ENCODE measurements at places on chromosomes 6 and 20.
A peak's percentile ranks its signal among the peaks of the same experiment; 100 is the strongest.

- DNase-seq: no peak
Observed at GRCh38 chr20:51131811-51132210, 108.9 kb upstream of the KCNG1 start.

DNA sequence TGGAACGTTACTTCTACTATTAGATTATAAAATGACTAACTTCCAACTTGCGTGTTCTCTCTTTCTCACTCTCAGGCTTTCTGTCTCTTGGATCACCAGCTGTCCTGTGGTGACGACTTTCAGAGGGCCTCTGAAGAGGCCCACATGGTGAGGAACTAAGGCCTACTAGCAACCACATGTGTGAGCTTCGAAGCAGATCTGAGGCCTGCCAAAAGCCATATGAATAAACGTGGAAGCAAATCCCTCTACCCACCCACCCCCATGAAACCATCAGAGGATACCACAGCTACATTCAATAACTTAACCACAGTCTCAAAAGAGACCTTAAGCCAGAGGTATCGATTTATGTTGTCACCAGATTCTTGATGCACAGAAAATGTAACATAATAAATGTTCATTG, 13.5 kb upstream of the BMP5 start:
- DNase-seq: no peak

DNA sequence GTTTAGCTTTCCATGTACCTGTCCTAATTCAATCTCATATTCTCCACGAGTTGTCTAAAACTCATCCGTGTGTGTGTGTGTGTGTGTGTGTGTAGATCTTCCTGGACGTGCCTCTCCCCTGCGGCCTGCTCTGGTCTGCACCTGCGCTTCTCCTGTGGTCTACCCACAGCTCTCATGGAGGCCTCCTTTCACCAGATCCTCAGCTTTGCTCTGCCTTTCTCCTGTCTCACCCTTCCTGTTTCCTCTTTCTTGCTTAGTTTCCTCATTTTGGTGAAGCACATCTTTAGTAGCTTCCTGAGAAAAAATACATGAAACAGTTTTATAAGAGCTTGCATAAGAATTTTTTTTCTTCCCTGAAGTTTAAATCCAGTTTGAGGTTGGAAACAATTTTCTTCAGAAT, 18.1 kb downstream of the SLX4IP start:
- DNase-seq: peak; percentile 32

- no peak for DNase-seq
Observed at GRCh38 chr20:12023194-12023795, 105.6 kb downstream of the BTBD3 start.

GRCh38 chr6:88899569-88900316, 63.7 kb downstream of the RNGTT start:
- peak; percentile 6 for DNase-seq

GRCh38 chr6:66628917-66629316, 921.9 kb upstream of the EYS start:
- no peak for DNase-seq

DNA sequence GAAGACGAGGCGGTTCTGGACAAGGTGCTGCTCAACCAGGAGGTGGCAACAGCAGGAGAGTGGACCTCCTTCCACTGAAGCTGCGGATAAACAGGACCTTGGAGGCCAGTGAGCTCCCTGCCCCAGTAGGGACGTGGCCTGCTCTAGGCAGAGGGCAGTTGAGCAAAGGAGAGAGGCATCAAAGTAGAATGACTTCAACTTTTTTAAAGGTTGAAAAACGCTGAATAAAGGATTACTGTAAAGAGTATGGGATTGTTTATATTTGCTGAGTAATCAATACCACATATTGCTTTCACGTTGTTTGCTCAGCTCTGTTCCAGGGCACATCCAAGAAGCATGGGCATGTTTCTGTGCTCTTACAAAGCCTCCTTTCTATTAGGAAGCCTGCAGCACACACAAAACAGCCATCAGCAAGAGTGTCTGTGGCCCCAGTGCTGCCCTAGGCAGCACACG, 48.1 kb downstream of the ERMARD start:
- peak; percentile 42 for DNase-seq

DNA sequence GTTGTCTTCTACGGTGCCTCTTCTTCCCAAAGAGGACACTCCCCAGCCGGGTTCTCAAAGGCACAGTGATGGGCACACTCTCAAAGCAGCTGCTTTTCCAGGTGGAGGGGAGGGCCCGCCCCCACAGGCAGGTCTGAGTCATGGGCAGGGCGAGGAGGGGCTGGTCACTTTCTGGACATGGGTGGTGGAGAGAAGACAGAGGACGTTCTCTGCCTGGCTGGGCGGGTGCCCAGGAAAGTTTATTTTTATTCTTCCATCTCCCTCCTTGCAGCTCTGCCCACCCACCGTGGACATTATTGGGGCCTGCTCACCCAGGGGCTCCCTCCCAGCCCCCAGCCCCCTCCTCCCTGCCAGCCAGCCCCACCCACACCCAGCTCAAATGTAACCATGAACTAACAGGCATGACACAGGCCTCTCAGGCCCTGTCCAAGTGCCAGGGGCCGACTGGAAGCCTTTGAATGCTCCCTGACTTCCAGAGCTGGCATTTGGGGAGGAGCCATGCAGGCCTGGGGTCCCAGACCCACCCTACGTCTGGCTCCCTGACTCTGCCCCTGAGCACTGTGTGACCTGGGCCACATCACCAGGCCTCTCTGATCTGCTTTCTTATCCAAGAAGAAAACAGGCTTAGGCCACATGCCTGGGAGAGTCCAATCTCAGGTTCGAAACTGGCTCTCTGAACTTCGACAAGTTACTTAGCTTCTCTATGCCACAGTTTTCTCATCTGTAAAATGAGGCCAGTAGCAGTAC, 8.0 kb downstream of the TGM2 start:
- DNase-seq: no peak

DNA sequence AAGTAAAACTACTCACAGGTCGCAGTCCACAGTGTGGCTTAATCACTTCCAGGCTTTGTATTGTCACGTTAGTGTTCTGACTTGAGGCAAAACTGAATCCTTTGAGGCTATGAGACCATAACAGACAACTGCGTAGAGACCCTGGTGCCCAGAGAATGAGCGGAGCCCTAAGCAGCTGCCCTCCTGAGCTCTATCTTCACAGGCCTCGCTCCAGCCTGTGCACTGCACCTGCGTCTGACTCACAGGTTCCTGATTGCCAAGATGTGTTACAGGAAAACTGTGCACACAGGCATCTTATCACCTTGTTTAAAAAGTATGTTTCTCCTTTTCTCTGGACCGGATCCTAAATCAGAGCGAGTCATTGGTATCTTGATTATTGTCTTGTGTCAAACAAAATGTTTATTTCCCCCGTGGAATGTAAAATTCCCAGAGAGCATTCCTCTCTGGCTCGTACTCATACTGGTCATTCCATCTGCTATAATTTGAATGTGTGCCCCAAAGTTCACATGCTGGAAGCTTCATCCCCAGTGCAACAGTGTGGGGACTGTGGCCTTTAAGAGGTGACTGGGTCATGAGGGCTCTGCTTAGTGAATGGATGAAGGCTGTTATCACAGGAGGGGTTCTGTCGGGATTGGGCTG, 25.7 kb downstream of the PRR18 start:
- DNase-seq: no peak

DNA sequence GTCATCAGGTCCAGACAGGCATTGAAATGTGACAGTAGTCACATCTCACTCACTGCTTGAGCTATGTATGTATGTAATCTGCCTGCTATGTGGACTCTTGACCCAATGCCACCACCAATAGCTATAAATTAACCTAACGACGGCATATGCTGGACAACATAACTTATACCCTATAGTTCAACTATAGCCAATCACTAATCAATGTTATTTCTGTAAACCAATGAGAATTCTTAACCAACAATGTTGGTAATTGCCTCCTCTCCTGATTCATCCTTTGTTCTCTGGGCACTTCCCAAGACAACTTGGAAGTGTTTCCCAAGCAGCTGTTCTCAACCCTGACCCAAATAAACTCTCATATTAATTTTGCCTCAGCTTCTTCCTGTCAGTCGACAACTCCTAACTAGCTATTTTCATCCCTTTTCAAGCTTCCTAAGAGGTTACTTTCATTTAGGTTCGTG, 24.1 kb upstream of the SERPINB1 start:
- DNase-seq: no peak

DNA sequence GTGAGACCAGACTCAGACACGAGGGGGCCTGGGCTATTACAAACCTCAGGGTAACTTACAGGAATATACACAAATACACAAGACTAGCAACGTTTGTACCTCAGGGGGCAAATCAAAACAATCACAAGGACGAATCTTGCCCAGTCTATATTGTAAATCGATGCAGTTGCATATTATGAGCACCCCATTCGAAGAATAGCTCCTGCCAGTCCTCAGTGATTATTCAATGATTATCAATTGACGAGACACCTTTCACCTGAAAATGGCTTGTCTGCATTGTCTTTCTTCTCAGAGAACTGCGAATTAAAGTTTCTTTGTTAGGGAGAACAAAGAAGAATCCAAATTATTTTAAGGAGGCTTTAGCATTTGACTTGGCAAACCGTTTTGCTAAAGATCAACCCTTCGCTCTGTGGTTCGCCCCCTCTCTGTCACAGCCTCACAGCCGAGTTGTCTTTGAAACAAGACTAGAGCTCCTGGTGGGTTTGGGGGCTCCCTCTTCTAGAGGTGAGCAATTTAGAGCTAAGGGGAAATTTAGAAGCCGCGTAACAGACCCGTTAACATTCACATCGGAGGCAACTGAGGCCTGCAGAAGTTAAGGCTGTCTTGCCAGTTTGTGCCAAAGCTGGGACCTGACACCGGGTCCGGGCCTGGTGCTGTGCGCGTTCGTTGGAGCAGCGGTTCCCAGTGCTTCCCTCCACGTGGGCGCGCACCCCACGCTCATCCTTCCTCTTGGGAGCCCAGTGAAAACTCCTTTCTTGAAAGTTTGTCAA, 24.9 kb upstream of the MAP3K7 start:
- DNase-seq: peak; percentile 26

GRCh38 chr6:19879663-19880062, 42.5 kb downstream of the ID4 start:
- DNase-seq: no peak

DNA sequence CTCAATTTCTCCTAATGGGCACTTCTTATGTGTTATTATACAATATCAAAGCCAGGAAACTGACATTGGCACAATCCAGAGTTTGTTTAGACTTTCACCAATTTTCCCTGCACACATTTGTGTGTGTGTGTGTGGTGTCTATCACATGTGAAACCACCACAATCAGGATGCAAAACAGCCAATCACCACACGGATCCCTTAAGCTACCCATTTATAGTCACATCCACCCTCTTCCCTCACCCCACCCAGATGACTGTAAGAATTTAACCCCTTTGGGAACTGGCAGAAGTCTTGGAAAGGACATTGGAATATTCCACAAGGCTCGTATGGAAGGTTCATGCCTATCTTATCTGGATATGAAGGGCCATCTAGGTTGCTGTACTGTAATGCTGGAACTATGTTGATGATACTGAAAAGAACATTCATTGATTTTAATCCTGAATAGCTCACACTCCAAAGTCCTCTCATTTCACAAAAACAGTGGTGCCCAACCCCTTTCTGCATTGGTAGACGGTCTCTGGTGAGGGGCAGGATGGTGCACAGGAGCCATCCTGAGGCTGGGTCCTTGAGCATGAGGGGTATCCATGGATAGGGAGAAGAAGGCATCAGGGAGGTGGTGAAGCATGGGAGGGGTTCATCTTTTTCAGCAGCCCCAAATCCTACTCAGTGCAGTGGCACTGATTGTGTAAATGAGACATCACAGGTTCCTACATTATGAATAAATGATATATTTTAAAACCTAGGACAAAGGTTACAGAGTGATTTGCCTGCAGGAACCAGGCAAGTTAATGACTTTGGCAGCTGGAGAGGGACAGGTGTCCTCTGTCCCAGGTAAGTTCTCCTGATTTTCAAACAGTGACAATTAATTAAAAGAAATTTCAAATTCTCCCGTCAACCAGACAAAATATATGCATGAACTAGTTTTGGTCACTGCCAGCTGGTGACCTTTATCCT, 12.1 kb upstream of the CTCFL start:
- DNase-seq: no peak

- no peak for DNase-seq
Observed at GRCh38 chr6:160442151-160442550, 94.0 kb downstream of the SLC22A3 start.

- no peak for DNase-seq
Observed at GRCh38 chr6:231779-232178, 60.5 kb upstream of the DUSP22 start.

DNA sequence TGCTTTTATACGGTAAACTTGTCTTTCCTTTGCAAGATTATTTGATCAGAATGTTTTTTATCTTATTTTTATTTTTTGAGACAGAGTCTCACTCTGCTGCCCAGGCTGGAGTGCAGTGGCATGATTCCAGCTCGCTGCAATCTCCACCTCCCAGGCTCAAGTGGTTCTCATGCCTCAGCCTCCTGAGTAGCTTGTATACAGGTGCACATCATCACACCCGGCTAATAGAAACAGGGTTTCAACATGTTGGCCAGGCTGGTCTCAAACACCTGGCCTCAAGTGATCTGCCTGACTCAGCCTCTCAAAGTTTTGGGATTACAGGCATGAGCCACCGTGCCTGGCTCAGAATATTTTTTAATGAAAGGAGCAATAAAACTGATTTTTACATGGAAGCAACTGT, 8.9 kb upstream of the LPIN3 start:
- no peak for DNase-seq

- no peak for DNase-seq
Observed at GRCh38 chr6:20207088-20207418, 5.2 kb downstream of the MBOAT1 start.

DNA sequence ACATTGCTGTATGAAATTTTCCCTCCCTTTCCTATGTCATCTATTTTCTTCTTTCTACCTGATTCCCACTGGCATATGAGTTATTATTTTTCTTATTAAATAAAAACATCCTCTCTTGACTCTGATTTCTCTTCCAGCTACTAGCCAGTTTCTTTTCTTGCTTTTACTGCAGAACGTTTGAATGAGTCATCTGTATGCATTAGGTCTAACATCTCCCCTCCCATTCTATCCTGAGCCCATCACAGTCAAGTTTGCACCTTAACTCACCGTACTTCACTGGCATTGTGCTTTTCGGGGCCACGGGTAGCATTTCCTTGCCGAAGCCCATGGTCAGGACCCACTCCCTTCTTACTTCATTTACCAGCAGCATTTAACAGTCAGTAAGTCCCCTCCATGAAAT, 65.7 kb downstream of the CARMIL1 start:
- DNase-seq: no peak

GRCh38 chr6:150395388-150396009, 26.7 kb downstream of the IYD start:
- DNase-seq: peak; percentile 71

- no peak for DNase-seq
Observed at GRCh38 chr20:24891546-24892393, 57.3 kb upstream of the CST7 start.

GRCh38 chr6:110841266-110841665, 26.0 kb upstream of the CDK19 start:
- DNase-seq: no peak

Measured in SHP77 (cell line).